ENCODE measurements at places on chromosomes 4 and X. TPM values are rescaled to one million over a fixed set of nuclear protein-coding genes. Genes with fewer than 3 reads are reported as not detected.

- no peaks in the 10 kb centered on the region for H3K27me3 ChIP-seq
- H3K27ac ChIP-seq, result no peak overlapping the region
- DNase-seq, result no peak
- H3K4me1 ChIP-seq, result no peaks in the 10 kb centered on the region
These were observed 171.1 kb downstream of the PDGFC start for GRCh38 chr4:156800463-156800862.

DNA sequence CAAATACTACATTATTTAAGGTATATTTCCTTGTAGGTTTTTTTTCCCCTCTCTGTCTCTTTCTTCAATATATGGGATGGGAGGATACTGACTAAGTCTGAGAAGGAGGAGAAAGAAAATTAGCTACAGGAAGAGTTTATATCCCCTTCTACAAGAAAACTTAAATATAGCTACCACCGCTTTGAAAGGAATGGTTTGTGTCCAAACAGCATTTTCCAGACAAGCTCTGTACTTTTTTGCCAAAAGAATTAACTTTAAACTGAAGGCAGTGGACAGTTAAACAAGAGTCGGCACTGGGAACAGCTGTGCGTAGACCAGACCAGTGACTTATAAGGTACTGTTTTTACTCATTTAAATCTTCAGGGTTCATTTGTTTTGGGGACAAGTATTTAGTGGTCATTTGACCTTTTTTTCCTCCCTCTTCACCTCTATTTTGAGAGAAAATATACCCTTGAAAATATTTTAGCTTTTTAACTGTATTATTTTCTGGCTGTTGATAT lies 303.7 kb downstream of the ARHGAP24 start:
- no peak overlapping the region for H3K27ac ChIP-seq
- DNase-seq, result no peak
- H3K27me3 ChIP-seq, result no peaks in the 10 kb centered on the region
- no peaks in the 10 kb centered on the region for H3K4me1 ChIP-seq

GRCh38 chrX:44234116-44234515 lies 109.4 kb downstream of the EFHC2 start:
- H3K27me3 ChIP-seq, result no peaks in the 10 kb centered on the region
- no peaks in the 10 kb centered on the region for H3K36me3 ChIP-seq
- no peak for DNase-seq
- no peak overlapping the region for H3K4me3 ChIP-seq

DNA sequence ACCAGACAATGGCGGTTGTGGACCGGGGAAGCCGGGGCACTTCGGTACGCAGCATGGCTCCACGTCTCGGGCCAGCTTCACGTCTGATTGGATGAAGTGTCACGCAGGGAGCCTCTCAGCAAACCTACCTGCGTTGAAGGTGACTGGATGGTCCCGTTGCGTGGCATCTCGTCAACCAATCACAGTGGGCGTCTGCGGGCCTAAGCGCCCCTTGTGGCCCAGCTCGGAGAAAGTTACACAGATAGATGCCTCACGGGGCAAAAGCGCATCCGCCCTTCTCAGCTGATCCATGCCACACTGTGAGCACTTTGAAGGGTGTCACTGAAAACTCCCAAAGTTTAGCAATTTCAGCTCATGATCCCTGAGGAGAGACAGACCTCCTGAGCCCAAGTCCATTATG lies at the start of gene H2BW1:
Gene H2BW1, minus strand, starts transcription at position 103 of the 400 bp plus-strand sequence. CDS start 132 bp downstream, outside the sequence.
- no peaks in the 10 kb centered on the region for H3K27me3 ChIP-seq
- no peaks in the 10 kb centered on the region for H3K4me1 ChIP-seq

GRCh38 chr4:117900832-117901231 lies 133.5 kb upstream of the NDST3 start:
- no peaks in the 10 kb centered on the region for H3K36me3 ChIP-seq
- H3K27me3 ChIP-seq, result no peaks in the 10 kb centered on the region
- DNase-seq, result no peak
- H3K4me1 ChIP-seq, result no peaks in the 10 kb centered on the region

DNA sequence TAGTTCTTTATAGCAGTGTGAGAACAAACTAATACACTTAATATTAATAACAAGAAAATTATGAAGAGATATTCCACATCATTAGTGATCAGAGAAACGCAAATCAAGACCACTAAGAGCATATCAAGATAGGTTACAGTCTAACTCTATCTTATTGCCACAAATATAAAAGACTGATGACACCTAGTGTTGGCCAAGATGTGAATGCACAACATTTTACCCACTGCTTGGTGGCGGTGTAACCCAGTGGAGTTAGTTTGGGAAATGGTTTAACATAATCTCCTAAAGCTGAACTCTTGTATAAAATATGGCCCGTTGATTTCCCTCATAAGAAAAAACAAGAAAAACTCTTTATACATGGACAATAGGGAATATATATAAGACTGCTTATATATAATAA lies 92.4 kb downstream of the SLITRK2 start:
- no peak overlapping the region for H3K27ac ChIP-seq
- H3K27me3 ChIP-seq, result no peaks in the 10 kb centered on the region
- H3K4me1 ChIP-seq, result no peaks in the 10 kb centered on the region
- no peak overlapping the region for H3K4me3 ChIP-seq
- DNase-seq, result no peak
- H3K36me3 ChIP-seq, result no peaks in the 10 kb centered on the region

DNA sequence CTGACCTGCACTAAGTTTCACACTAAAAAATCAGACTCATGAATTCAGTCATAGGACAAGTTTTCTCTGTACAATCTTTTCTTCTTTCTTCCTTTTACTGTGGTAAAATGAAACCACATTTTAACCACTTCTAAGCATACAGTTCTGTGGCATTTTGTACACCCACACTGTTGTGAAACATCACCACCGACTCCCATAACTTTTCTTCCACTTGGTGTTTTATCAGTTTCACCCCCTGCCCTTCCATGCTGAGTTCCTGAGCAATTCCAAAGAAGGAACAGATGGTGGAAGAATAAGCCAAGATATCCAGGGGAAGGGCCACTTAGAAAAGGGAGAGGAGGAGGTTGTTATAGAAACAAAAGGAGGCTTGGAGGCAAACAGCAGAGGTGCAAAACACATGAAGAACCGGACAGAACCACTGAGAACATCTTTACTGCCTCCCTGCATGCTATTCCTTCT lies 22.6 kb downstream of the SLC25A4 start:
- peaks cover 11% of the 10 kb centered on the region for H3K36me3 ChIP-seq
- H3K27ac ChIP-seq, result no peak overlapping the region
- H3K27me3 ChIP-seq, result peaks cover 2% of the 10 kb centered on the region
- DNase-seq, result no peak

DNA sequence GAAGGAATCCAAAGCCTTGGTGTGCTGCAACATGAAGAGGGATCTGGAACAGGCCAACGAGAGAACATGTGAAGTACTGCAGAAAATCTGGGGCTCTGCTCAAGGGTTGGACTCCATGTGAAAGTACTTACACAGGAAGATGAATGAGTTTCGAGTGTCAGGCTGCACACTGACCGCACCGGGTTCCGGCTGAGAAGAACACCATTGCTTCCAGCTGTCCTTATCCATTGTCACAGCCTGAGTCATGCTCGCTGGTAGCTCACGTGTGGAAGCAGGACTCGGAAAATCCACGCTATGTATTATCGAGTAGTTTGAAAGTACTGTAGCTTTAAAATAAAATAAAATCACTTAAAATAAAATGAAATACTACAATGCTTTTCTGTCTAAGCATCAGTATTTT lies 50.4 kb upstream of the TBL1X start:
- no peaks in the 10 kb centered on the region for H3K4me1 ChIP-seq
- no peak overlapping the region for H3K4me3 ChIP-seq
- no peaks in the 10 kb centered on the region for H3K27me3 ChIP-seq
- H3K27ac ChIP-seq, result no peak overlapping the region

GRCh38 chr4:56575820-56576429 lies 70.3 kb downstream of the ARL9 start:
- H3K4me1 ChIP-seq, result no peaks in the 10 kb centered on the region
- H3K27ac ChIP-seq, result no peak overlapping the region
- no peaks in the 10 kb centered on the region for H3K36me3 ChIP-seq
- H3K27me3 ChIP-seq, result peaks cover 4% of the 10 kb centered on the region
- DNase-seq, result no peak

Gene ZGRF1
- 11.1 TPM for total RNA-seq

Data from T-cell (primary cell).